ENCODE measurements at places on chromosomes 3 and 15.
A peak's percentile ranks its signal among the peaks of the same experiment; 100 is the strongest.

- DNase-seq = no peak
These were observed 126.8 kb upstream of the ABHD17C start for GRCh38 chr15:80568298-80568697.

DNA sequence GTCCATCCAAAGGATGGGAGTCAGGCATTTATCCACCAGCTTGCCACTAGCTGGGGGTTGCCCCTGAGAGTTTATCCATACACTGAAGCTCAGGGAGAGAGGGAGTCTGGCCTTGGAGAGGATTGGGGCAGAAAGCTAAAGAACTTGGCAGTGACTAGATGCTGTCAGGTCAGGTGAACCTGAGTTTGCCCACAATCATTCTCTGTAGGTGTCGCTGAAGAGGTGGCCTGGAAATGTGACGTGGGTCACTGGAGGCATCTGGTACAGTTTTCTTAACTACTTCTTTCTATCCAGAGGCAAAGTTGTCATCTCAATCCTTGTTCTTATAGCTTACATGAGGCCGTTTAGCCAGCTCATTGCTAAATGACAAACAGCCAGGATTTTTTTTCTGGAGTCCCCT, 298.0 kb upstream of the CTNNB1 start:
- DNase-seq = no peak

GRCh38 chr3:86929046-86929445, 61.9 kb downstream of the VGLL3 start:
- DNase-seq = no peak

DNA sequence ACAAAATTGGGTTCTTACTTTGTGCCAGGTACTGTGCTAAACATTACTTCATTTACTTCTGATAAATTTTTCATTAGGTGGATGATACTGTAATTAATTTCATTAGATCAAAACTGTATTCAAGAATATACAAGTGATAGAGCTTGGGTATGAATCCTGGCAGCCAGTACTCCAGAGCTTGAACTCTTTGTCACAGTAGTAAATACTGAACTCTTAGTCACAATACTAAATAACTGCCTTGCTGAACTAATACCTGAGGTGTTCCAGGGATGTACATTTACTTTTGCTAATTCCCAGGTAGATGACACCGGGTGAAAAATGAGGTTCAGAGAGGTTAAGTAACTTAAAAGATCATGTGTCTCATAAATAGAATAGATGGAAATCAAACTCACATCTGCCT, 20.3 kb downstream of the FXR1 start:
- DNase-seq = no peak

DNA sequence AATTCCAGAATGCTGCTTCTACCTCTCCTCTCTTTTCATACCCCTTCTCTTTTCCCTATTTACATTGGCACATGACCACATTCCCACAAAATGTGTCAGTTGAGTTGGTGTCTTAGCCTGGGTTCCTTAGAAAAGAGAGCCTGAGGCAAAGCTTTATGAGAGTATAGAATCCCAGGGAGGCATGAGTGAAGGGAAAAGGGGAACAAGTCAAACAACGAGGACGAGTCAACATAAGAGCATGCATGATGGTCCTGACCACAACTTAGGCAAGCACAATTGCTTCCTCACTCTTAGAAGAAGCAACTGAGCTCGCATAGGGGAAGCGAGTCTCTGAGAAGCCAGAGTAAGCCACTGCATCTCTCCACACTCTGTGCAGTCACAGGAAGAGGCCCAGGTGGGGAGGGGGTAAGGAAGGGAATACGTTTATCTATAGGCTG, 15.4 kb upstream of the ZNF774 start:
- DNase-seq = no peak

DNA sequence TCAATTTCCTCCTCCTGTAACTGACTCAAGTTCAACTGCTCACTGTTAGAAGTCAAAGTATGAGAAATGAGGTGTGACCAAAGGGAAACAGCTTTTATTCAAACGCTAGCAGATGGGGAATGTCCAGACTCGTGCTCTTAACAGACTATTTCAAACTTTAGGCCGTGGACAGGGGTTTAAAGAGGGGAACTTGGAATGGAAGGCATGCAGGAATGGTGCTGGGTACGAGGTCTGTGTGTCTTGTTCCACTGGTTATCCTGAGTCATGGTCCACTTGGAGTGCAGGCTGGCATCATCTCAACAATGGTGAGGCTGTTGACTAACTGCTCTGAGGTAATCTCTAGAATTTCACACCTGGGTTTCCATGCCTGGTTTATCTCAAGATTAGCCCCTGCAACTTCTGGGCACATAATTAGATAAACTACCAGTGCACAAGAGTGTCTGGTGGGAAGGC, 22.9 kb upstream of the DNAAF4 start:
- no peak for DNase-seq

DNA sequence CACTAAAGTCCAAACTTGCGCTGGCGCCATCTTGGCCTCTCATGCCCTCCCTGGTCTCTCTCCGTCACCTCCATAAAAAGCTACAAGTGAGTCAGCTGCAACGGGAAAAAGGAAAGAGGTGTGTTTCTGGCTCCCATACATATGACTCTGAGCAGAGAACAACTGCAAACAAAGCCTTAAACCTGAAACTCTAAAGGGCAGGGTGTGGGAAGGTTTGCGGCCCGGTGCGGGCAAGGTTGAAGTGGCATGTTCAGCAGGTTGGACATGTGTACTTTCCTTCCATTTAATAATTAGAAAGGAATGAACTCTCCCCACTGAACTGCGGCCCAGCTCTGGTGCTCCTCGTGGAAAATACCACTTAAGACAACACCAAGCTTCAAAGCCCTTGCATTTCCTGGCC, 59.0 kb upstream of the PPARG start:
- no peak for DNase-seq

- DNase-seq = peak; percentile 44
These were observed 145.4 kb downstream of the EPHA3 start for GRCh38 chr3:89252860-89253259.

- DNase-seq = no peak
These were observed 27.5 kb downstream of the PLOD2 start for GRCh38 chr3:146133441-146133840.

GRCh38 chr15:64686130-64686735, 89.2 kb downstream of the RBPMS2 start:
- DNase-seq = peak; percentile 70

DNA sequence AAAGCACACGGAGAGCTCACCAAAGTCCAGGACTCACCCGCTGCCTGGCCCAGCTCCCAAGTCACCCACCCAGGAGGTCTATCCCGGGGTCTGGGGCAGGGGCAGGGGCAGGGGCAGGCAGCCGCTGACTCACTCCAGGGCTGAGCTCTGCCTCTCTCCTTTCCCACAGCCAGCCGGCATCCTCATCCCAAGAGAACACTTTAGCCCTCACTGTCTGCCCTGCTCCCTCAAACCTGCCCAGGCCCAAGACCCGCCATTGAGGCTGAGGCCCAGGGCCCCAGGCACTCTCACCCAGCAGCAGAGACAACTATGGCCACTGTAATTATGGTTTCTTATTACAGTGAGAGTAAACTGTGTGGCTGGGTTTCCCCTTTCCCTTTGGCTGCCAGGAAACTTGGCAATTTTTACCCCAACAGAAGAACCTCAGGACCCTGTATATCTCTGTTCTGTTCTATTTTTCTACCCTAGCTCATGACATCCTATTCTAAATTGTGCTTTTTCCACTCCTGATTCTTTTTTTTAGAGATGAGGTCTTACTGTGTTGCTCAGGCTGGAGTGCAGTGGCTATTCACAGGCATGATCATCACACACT, 53.0 kb downstream of the IQSEC1 start:
- no peak for DNase-seq

DNA sequence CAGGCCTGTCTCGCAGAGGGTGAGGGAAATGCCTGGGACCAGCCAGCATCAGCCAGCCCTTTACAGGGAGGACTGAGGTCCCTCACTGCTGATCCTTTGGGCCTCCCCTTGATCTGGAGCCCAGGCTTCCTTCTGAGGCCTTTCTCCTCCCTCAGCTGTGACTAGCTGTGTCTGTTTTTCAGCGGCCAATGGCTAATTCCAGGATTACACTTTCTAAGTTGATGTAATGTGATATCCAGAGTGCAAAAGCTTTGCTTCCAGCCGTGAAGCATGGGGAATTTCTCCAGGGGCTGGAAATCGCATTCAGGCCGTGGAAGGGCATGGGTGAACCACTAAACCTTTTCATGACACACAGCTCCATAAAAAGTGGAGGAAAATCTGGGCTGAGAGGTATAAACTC, 157.6 kb downstream of the SHQ1 start:
- DNase-seq = no peak

GRCh38 chr3:8488877-8489276, 12.7 kb upstream of the LMCD1 start:
- DNase-seq = no peak

GRCh38 chr3:89250742-89251141, 143.3 kb downstream of the EPHA3 start:
- no peak for DNase-seq

DNA sequence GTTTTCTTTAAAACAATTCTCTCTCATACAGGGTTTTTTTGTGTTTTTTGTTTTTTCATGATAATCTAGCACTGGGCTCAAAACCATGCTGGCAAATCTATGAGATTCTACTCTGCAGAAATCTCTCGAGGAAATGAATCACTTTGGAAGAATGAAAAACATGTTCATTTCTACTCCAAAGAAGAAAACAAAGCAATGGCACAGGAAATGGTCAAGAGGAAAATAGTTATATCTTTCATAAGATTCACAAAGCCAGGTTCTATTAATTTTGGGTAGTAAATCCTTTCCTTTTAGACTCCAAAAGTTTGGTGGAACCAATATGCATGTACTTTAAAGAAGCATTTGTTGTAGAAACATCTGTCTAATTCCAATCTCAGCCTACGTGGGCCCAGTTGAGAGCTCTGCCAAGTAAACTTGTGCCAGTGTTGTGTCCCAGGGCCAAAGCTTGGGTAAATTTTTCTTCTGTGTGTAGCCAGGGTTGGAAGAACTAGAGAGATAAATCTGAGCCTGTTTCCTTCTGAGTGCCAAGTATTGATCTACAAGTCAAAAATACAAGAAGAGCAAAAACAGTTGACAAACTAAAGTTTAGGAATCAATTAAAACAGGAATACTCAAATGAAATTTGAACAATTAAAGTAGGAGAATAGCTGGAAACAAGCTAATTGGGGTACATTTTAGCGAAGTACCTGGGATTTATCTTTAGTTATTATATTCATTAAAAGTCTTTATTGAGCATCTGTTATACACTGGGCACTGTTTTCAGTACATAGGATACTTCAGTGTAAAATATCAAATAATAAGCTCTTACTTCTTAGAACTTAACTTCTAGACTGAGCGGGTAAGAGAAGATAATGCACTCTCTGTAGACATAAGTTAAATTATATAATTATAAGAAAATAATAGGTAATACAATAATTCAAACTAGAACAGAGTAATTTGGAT, 657.5 kb upstream of the NECTIN3 start:
- no peak for DNase-seq
